ENCODE measurements at places on chromosomes 5 and 9. TPM values are rescaled to one million over a fixed set of nuclear protein-coding genes. Genes with fewer than 3 reads are reported as not detected.

Gene KIAA0825
- total RNA-seq: 13.5 TPM

Gene LCN15
- not detected for total RNA-seq

Gene ENG
- 288 TPM for total RNA-seq

Gene ADAMTS13
- total RNA-seq: 3.0 TPM

Gene SPATA31C1
- not detected for total RNA-seq

Gene QSOX2
- total RNA-seq: 19.2 TPM

Gene TMEM245
- 43.1 TPM for total RNA-seq

Gene SOHLH1
- not detected for total RNA-seq

GRCh38 chr9:93669958-93670207, 93.5 kb downstream of the PHF2 start:
- DNase-seq: no peak

DNA sequence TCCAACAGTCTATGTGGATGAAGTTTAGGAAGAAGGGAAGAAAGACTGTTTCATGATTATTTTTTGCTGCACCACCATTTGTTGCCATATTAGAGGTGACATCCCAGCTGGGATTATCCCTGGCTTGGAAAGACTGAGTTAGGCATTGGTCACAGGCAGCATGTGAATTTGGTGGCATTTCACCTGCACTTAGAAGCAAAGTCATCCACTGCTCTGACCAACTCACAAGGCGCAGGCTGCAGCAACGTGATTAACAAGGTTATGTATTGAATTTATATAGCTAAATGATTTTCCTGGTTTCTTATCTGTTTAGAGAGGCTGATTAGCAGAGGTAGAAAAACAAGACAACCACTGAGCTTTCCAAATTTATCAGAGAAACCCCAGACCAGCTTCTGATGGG, 2.7 kb downstream of the FYB1 start:
- no peak for DNase-seq

DNA sequence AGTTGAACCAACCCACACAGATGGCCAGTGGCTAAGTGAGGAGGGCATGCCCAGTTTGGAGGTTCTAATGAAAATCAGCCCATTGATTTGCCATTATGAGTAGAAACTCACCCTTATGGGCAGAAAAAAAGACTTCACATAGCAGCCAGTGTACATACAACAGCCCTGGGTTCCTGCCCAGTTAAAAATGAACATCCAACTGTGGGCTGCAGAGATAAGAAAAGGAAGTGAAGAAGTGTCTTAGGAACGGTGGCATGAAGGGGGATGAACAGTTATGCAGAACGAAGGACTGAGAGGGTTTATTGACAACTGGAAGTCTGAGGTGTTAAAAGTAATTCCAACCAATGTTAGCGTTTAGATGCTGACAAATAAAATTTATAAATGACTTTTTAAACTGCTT, 118.4 kb downstream of the MARCHF3 start:
- DNase-seq: no peak

- DNase-seq: no peak
Observed at GRCh38 chr5:148543727-148544126, 110.6 kb downstream of the HTR4 start.

GRCh38 chr9:114198249-114199040, 43.1 kb downstream of the COL27A1 start:
- DNase-seq: no peak

GRCh38 chr9:135533674-135534073, 12.3 kb upstream of the OBP2A start:
- peak; percentile 41 for DNase-seq

DNA sequence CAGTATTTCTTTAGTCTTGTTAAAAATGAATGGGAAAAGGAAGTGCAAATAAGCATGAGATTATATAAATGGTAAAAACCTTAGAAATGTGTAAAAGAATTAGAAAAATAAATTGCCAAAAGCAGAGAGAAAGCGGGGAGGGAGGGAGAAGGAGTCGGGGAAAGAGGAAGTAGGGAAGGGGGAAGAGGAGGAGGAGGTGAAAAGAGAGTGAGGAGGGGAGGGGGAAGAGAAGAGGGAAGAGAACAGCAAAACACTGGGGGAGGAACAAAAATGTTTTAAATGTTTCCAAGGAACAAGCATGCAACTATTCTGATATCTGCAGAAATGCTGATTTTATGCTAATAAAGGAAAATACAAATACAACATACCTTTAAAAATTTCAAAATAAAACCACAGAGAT, 317.5 kb downstream of the PIK3R1 start:
- no peak for DNase-seq

DNA sequence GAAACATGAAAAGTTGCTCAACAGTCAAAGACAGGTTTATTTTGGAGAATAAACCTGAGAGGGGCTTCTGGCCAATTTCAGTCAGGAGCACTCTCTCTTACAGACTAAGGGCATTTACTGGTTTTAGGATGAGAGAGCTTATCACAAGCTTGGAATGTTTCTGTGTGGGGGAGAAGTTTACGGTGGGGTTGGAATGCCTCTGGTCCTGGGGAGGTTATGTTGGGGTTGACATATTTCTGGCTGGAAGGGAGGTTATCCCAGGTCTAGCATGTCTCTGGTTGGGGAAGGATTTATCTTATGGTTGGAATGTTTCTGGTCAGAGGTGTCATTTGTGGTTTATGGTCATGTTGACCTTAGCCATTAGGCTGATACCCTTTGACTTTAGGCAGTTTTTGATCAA, 1867.3 kb downstream of the EFNA5 start:
- no peak for DNase-seq

DNA sequence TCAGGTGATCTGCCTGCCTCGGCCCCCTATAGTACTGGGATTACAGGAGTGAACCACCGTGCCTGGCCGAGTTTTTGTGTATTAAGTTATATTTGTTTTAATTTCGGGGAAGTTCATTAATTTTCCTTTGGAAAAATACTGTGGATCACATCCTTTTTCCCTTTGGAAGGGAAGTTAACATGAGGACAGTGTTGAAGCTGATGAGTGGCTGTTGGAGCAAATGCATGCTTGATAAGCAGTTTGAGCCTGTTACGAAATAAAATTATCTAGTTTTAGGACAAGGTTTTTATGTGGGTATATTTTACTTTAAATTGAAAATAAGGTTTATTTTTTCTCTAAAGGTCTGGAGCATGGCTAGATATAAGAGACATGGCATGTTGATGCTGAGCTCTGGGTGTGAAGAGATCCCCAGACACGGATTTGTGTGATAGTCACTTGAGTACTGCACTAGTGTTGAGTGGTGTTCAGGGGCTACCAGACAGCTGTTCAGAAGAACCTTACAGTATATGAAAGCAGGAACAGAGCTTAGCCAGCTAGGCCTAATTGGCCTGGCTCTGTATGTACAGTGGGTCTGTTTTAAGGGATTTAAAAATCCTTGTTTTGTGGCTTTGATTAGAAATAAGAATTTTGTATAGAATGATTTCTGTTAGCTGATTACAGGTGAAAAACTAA, 17.4 kb downstream of the LMNB1 start:
- no peak for DNase-seq

DNA sequence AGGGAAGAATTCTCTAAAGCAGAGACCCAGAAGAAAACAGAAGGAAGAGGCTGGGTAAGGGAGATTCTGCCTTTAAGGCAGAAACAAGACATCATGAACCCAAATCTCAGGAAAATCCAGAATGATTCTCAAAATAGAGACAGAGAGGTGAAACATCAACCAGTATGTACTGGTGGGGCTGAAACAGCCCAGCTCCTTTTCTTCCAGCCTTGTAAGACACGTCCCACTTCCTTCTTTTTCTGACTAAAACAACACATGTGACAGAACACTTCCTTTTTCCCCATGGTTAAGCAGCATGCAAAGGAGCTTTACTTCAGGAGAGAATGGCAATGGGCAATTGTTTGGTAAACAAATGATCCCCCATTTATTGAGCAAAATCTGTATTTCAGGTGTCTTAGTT, 230.8 kb upstream of the NR4A3 start:
- no peak for DNase-seq

DNA sequence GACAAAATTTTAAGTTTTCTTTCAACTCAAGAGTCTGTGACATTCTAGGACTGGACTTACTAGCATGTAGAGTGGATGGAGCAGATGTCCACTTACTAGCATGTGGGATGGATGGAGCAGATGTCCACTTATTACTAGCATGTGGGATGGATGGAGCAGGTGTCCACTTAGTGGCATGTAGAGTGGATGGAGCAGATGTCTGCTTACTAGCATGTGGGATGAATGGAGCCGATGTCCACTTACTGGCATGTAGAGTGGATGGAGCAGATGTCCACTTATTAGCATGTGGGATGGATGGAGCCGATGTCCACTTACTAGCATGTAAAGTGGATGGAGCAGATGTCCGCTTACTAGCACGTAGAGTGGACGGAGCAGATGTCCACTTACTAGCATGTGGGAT, 2.4 kb downstream of the SLC36A1 start:
- no peak for DNase-seq
